ENCODE measurements at places on chromosomes 12 and 14.
A peak's percentile ranks its signal among the peaks of the same experiment; 100 is the strongest.

DNA sequence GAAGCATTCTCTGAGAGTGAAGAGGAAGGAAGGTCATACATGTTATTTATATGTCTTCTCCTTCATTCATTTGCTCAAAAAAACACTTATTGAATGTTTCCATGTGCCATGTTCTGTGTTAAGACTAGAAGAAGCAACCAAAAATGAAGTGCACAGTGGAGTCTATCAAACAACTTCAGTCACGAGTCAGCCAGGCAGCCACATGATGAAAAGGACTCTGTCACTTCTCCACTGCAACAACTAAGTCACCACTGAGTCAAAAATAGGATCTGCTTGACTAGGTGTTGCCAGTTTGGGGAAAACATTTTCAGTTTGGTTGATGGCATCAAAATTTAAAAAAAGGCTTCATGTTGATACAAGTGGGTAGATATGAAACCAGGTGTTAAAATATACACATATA, 142.5 kb downstream of the PDE3A start:
- no peak for DNase-seq

- no peak for DNase-seq
Observed at GRCh38 chr14:77126461-77126990, 15.1 kb downstream of the ZDHHC22 start.

DNA sequence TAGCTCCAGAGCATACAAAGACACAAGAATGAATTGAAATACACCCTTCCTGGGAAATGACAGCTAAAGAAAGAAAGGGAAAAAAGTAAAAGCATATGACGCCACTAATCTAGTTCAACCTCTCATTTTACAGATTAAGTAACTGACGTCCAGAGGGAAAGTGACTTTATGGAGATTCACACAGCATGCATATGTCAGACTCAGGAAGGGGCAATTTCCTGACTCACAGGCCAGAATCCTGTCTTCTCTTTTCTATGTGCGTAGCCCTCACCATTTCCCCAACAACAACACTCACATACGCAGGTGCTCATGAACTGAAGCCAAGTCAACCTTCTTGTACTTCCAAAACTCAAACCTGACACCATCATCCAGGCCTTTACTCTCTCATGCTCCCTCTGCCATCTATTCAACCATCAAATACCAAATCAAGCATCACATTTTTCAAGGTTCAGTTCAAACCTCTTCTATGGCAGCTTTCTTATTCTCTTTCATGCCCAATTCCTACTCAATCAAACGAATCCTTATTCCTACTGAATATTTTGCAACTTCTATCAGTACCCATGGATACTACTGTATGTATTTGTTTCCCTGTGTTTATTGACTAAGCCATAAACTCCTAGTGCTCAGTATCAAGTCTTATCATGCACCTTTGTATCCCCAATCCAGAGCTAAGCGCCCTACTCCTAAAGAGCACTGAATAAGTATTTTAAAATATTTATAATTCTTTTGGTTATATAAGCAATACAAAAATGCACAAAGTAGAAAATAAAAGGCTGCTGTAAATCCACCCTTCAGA, 52.8 kb downstream of the STXBP6 start:
- DNase-seq, result no peak

DNA sequence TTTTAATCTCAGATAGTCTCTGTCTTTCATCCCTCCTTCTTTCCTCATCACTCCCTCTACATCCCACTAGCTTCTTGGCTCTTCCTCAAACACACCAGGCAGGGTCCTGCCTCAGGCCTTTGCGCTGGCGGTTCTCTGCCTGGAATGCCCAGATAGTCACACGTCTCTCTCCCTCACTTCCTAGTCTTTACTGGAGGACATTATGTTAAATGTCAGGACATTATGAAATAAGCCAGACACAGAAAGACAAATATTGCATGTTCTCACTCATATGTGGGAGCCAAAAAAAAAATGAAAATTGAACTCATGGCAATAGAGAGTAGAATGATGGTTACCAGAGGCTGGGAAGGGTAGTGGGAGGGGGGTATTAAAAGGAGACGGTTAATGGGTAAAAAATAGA, 442.0 kb downstream of the MED13L start:
- DNase-seq, result no peak

GRCh38 chr14:38839694-38840365, 263.2 kb downstream of the SEC23A start:
- peak; percentile 60 for DNase-seq

All from hematopoietic multipotent progenitor cell treated with erythropoietin and hydrocortisone succinate and interleukin-3 and kit ligand, for 4 days (in vitro differentiated cells).